ENCODE measurements at places on chromosomes 7 and 10.

GRCh38 chr7:82017334-82017943 lies 247.6 kb upstream of the HGF start:
- DNase-seq, result no peak

DNA sequence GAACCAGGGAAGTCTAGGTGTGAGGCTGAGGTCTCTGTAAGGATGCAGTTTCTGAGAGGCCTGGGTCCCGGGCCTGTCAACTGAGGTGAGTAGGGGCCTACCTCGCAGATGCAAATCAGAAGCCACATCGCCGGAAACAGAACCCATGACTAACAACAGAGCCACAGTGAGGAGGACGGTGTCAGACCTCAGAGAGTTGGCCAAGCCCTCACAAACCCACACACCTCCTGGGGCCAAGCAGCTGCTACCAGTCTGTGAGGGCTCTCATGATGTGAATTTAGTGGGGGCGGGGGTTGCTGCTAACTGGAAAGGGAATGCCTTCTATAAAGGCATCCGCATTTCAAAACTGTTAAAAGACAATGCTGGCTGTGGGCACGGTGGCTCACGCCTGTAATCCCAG lies 103.0 kb downstream of the COBL start:
- no peak for DNase-seq

DNA sequence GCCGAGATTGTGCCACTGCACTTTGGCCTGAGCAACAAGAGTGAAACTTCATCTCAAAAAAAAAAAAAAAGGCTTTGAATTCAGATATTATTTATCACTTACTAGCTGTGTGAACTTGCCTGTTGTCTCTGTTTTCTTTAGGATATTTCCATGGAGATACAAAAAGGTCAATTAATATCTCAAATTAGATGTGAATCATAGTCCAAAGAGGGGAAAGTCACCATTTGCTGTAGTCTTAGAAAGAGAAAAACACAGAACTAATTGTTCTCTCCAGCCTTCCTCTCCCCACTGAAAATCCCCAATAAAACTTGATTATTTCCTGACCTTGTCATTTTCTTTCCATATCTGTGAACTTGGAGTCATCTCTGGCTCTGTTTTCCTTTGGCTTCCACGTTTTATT lies 21.2 kb downstream of the HEPACAM2 start:
- DNase-seq, result no peak

DNA sequence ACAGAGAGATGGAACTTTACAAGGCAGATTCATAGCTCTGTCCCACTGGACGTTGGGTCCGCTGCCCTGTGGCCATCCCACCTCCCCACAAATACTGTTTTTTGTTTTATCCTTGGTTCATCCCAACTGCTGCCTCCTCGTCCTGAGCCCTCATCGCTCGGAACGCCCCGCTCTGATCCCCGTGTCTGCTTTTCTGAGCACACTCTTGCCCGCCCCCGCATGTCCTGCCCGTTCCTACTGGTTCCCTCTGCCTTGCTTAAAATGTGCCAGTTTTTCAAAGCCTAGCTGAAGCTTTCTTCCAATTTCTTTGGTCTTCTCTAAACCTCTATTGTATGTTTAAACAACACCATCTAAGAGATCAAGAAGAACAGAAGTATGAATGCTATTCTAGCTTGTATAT lies 19.4 kb downstream of the RNF32 start:
- no peak for DNase-seq

DNA sequence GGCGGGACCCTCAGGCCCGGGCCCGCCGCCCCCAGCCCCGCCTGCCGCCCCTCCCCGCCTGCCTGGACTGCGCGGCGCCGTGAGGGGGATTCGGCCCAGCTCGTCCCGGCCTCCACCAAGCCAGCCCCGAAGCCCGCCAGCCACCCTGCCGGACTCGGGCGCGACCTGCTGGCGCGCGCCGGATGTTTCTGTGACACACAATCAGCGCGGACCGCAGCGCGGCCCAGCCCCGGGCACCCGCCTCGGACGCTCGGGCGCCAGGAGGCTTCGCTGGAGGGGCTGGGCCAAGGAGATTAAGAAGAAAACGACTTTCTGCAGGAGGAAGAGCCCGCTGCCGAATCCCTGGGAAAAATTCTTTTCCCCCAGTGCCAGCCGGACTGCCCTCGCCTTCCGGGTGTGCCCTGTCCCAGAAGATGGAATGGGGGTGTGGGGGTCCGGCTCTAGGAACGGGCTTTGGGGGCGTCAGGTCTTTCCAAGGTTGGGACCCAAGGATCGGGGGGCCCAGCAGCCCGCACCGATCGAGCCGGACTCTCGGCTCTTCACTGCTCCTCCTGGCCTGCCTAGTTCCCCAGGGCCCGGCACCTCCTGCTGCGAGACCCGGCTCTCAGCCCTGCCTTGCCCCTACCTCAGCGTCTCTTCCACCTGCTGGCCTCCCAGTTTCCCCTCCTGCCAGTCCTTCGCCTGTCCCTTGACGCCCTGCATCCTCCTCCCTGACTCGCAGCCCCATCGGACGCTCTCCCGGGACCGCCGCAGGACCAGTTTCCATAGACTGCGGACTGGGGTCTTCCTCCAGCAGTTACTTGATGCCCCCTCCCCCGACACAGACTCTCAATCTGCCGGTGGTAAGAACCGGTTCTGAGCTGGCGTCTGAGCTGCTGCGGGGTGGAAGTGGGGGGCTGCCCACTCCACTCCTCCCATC lies 82.7 kb downstream of the PAX2 start:
- DNase-seq, result no peak

GRCh38 chr7:112422842-112423496 lies 27.3 kb upstream of the IFRD1 start:
- DNase-seq, result no peak

DNA sequence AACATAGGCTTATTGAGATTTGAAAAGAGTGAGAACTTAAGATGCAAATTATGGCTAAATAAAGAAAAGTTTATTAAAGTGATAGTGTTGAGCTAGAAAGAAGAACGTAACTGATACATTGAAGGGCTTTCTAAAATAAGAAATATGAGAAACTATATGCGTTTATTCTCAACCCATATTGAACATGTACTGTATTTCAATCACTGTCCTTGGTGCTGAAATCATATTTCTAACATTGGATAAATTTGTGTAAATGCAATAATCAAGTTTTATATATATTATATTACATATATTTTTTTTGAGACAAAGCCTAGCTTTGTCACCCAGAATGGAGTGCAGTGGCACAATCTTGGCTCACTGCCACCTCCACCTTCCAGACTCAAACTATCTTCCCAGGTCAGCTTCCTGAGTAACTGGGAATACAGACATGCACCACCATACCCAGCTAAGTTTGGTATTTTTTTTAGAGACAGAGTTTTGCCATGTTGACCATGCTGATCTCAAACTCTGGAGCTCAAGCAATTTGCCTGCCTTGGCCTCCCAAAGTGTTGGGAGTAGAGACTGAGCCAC lies 1065.8 kb downstream of the REEP3 start:
- DNase-seq, result no peak

DNA sequence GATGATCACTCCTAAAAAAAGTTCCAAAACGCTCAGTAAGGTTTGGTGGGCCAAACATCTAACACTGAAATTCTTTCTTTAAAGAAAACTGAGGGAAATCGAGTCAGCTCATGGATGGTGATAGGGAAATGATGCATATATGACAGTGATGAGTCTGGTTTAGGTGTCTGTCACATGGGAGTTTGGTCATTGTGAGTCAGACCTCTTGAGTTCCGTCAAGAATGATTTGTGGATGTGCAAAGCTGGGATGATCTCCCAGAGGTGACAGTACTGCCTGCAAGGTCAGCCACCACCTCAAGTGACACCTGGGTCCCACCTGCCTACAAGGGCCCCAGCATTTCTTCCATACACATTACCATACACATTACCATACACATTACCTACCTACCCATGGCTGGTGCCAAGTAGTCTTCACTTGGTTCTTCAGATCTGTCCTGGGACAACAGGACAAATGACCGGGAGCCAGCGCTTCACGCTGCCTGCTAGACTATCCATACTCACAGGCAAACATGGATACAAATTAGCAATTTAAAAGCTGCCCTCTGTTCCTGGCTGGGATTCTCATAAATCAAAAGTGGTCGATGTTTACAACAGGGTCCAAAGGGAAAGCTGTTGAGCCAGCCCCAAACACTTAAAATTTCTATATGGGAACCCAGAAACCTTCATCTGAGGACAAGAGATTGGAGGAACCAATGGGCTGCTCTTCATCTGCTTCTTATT lies 128.4 kb downstream of the ADAM12 start:
- DNase-seq, result no peak

GRCh38 chr7:114901771-114902170 lies 20.1 kb upstream of the MDFIC start:
- no peak for DNase-seq

GRCh38 chr7:3393862-3394261 lies 92.8 kb downstream of the SDK1 start:
- no peak for DNase-seq

GRCh38 chr10:3900391-3900790 lies 115.4 kb upstream of the KLF6 start:
- DNase-seq, result no peak

- no peak for DNase-seq
These were observed 49.9 kb downstream of the MKX start for GRCh38 chr10:27695706-27696105.

- DNase-seq, result no peak
These were observed 223.3 kb downstream of the MLLT10 start for GRCh38 chr10:21757185-21757901.

- no peak for DNase-seq
These were observed 654.7 kb upstream of the ZWINT start for GRCh38 chr10:57015595-57016318.

GRCh38 chr7:139431010-139431409 lies 52.5 kb downstream of the KLRG2 start:
- DNase-seq, result no peak

DNA sequence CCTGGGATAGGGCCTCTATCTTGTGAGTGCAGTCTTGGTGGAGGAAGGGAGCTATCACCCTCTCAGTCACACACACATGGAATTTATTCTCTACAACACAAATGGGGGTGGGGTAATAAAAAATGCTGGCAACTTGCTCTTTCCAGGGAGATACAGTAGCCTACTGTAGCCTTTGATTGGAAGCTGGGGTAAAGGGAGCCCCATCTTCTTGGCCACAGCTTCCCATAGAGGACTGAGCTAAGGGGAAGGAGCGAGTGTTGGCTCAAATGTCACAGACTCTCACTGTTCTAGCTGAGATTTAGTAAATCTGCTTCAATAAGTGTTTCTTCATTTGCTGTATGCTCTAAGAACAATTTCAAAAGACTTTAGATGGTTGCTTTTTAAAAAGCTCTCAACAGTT lies 222.2 kb upstream of the CXCL12 start:
- no peak for DNase-seq

GRCh38 chr7:100148225-100148558 lies 526 bp upstream of the LAMTOR4 start:
- DNase-seq, result no peak

- no peak for DNase-seq
These were observed 52.7 kb downstream of the VWDE start for GRCh38 chr7:12350971-12351370.

DNA sequence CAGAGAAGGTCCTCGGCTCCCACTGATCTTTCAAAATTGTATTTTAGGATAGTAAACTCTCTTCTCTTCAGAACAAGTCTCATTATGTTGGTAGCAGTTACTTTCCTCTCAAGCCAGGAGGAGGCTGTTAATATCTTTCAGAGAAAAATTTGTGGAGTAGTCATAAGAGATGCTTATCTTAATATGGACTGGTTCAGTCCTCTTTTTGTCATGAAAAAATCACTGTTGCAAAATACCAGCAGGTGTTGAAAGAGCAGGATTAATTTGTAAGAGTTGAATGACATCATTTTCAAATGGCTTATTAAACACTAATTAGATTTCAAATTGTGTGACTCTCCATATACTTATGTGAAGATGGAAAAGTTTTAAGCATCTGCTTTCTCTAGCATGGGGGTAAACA lies 662.5 kb downstream of the POM121L12 start:
- no peak for DNase-seq

- DNase-seq, result no peak
These were observed 273.9 kb upstream of the ZNF32 start for GRCh38 chr10:43922335-43923280.

DNA sequence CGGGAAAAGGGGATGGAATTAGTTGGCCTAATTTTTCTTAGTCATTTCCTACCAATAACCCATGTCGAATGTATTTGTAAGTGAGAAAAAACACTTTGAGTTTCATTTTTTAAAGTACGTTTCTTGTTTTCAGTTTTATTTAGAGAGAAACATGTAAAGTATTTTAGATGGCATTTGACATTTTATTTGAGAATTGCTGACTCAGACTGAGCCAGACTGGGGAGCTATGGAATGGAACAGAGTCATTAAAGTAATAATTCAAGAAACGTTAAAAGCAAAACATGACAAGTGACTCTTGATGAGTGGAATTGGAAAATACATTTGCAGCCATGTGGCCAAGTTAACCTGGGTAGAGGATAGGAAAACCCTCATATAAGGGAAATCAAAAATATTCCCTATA lies 286.1 kb upstream of the NPSR1 start:
- DNase-seq, result no peak

DNA sequence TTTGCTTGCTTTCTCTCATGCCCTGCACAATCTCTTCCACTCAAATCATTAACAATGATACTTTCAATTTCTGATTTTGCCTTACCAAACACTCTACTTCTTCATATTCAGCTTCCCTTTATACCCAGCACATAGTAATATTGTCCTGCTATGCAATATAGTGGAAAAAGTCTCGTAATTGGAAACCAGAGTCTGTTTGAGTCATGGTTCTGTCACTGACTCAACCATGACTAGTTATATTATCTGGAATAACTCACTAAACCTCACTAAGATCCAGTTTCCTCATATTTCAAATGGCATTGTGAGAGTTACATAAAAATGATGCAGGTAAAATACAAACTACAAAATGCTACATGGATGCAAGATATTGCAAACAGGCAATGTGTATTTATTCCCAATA lies 98.5 kb upstream of the LRRTM3 start:
- no peak for DNase-seq

DNA sequence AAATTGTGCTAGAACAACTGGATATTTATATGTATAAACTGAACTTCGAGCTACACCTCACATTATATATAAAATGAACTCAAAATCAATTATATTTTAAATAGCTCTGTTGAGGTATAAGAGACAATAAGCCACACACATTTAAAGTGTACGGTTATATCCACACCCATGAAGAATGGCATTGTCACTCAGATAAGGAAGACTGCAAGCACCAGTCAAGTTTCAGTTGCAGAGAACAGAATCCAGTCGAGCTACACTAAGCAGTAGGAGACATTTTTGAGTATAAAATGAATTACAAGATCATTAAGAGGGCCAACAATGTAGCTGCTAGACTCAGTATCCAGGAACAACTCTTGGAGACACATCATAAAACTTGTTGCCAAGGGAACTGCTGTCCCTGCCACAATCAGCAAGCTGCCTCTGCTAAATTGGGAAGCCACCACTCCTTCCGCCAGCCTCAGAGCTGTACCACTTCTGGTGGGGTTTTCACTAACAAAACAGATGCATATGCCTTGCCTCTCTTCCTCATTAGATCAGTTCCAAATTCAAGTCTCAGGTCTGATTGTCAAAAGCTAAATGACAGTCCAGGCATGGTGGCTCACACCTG lies 19.6 kb upstream of the GPNMB start:
- no peak for DNase-seq

- DNase-seq, result no peak
These were observed 164.5 kb upstream of the NPVF start for GRCh38 chr7:25392588-25393338.

Measured in stimulated activated CD4-positive, alpha-beta T cell treated with anti-CD3 and anti-CD28 coated beads, Interleukin-12 subunit alpha, Interleukin-12 subunit beta, amount 100 ng/mL, for 24 hours (primary cell).